ENCODE measurements at places on chromosomes 16 and 17. TPM values are rescaled to one million over a fixed set of nuclear protein-coding genes. Genes with fewer than 3 reads are reported as not detected.

Gene KRT14
- total RNA-seq, result 4.9 TPM

Gene TRIM25
- 17.5 TPM for total RNA-seq

Gene HOXB7
- 18.7 TPM for total RNA-seq

Gene SDF2
- total RNA-seq, result 43.3 TPM

Gene MYOCD
- 0.20 TPM for total RNA-seq

Gene IL32
- 11.6 TPM for total RNA-seq

Gene NPIPB13
- total RNA-seq, result 4.3 TPM

Gene ELMO3
- total RNA-seq, result 0.10 TPM

Gene TNK1
- total RNA-seq, result 0.79 TPM

Gene OR3A3
- not detected for total RNA-seq

Gene TBC1D3K
- not detected for total RNA-seq

Gene DPEP1
- total RNA-seq, result 0.99 TPM

Gene TBC1D3C
- total RNA-seq, result not detected

Gene KRT9
- not detected for total RNA-seq

Gene CCL11
- total RNA-seq, result not detected

Gene CCDC154
- 2.2 TPM for total RNA-seq

Gene PHOSPHO1
- 5.6 TPM for total RNA-seq

Gene ENO3
- total RNA-seq, result 4.9 TPM

Gene ADORA2B
- total RNA-seq, result 35.0 TPM

Gene KRTAP9-1
- not detected for total RNA-seq

Gene GSE1
- total RNA-seq, result 23.1 TPM

Gene ZSCAN10
- not detected for total RNA-seq

Gene ZNF18
- 16.5 TPM for total RNA-seq

Gene SYNRG
- total RNA-seq, result 37.0 TPM

Gene TMEM88
- total RNA-seq, result 27.6 TPM

Gene DPEP3
- not detected for total RNA-seq

Gene KRT39
- not detected for total RNA-seq

Gene NUDT21
- total RNA-seq, result 151 TPM

Gene KRTAP2-2
- not detected for total RNA-seq

Gene HOXB8
- 23.7 TPM for total RNA-seq

Gene UNC13D
- total RNA-seq, result 3.1 TPM

Gene GINS3
- total RNA-seq, result 7.1 TPM

Gene CD300H
- 0.89 TPM for total RNA-seq

Gene G6PC1
- 0.06 TPM for total RNA-seq

Gene OR4D1
- 0.06 TPM for total RNA-seq

Gene MMP2
- total RNA-seq, result 110 TPM

Gene NTN1
- 32.2 TPM for total RNA-seq

Gene TEFM
- 18.6 TPM for total RNA-seq

Gene CDH11
- 179 TPM for total RNA-seq

Gene PIRT
- 7.3 TPM for total RNA-seq

Gene SULT1A4
- 22.8 TPM for total RNA-seq

Gene GCGR
- 0.99 TPM for total RNA-seq

Gene PSMD12
- 49.3 TPM for total RNA-seq

Gene SMYD4
- total RNA-seq, result 13.4 TPM

Gene NPW
- total RNA-seq, result 2.3 TPM

Gene CTRB2
- not detected for total RNA-seq

Gene HBA1
- 1,778 TPM for total RNA-seq

All from spinal cord (tissue), 10 donors.